ENCODE measurements at places on chromosomes 3 and 15. TPM values are rescaled to one million over a fixed set of nuclear protein-coding genes. Genes with fewer than 3 reads are reported as not detected.

The TM6SF1 gene
- 3.2 TPM for polyA plus RNA-seq

The SLCO3A1 gene
- polyA plus RNA-seq = 9.5 TPM

The PSMD2 gene
- 252 TPM for polyA plus RNA-seq

The CLRN1 gene
- polyA plus RNA-seq = not detected

The LHFPL4 gene
- polyA plus RNA-seq = 0.05 TPM

The DPH3 gene
- 26.3 TPM for polyA plus RNA-seq

The CCDC54 gene
- polyA plus RNA-seq = 0.28 TPM

The MINAR1 gene
- 1.6 TPM for polyA plus RNA-seq

The CDCP1 gene
- polyA plus RNA-seq = 1.2 TPM

The MYO1E gene
- polyA plus RNA-seq = 145 TPM

The TAGLN3 gene
- polyA plus RNA-seq = 2.3 TPM

The KPNA4 gene
- 80.9 TPM for polyA plus RNA-seq

The MGA gene
- 47.4 TPM for polyA plus RNA-seq

The UBA7 gene
- polyA plus RNA-seq = 40.7 TPM

The TMEM87A gene
- polyA plus RNA-seq = 68.5 TPM

The ARL14 gene
- 0.35 TPM for polyA plus RNA-seq

The ECE2 gene
- polyA plus RNA-seq = not detected

The CHDH gene
- 8.8 TPM for polyA plus RNA-seq

The ROPN1 gene
- polyA plus RNA-seq = 0.25 TPM

The FAM81A gene
- 30.7 TPM for polyA plus RNA-seq

The HLTF gene
- 58.6 TPM for polyA plus RNA-seq

The GABRA5 gene
- 0.38 TPM for polyA plus RNA-seq

The TPRA1 gene
- 31.3 TPM for polyA plus RNA-seq

The CASR gene
- polyA plus RNA-seq = 24.9 TPM

The BFSP2 gene
- 0.33 TPM for polyA plus RNA-seq

The ZBBX gene
- polyA plus RNA-seq = 5.7 TPM

The CSTA gene
- 0.32 TPM for polyA plus RNA-seq

The CCDC39 gene
- polyA plus RNA-seq = 9.8 TPM

The LINGO1 gene
- polyA plus RNA-seq = 12.8 TPM

The GOLGA6L22 gene
- polyA plus RNA-seq = 0.13 TPM

The TMCO5A gene
- polyA plus RNA-seq = not detected

The DNAH12 gene
- 3.0 TPM for polyA plus RNA-seq

The CLEC3B gene
- 11.9 TPM for polyA plus RNA-seq

The CA12 gene
- 151 TPM for polyA plus RNA-seq

The NCKIPSD gene
- polyA plus RNA-seq = 16.2 TPM
